Right cardiac atrium (tissue), 5 donors: ENCODE measurements at places on chromosomes 6 and 20. TPM values are rescaled to one million over a fixed set of nuclear protein-coding genes. Genes with fewer than 3 reads are reported as not detected.

GRCh38 chr6:5151360-5151954 lies 66.3 kb downstream of the PPP1R3G start:
- DNase-seq = no peak

GRCh38 chr6:28816339-28816908 lies 107.4 kb downstream of the TRIM27 start:
- DNase-seq = no peak

DNA sequence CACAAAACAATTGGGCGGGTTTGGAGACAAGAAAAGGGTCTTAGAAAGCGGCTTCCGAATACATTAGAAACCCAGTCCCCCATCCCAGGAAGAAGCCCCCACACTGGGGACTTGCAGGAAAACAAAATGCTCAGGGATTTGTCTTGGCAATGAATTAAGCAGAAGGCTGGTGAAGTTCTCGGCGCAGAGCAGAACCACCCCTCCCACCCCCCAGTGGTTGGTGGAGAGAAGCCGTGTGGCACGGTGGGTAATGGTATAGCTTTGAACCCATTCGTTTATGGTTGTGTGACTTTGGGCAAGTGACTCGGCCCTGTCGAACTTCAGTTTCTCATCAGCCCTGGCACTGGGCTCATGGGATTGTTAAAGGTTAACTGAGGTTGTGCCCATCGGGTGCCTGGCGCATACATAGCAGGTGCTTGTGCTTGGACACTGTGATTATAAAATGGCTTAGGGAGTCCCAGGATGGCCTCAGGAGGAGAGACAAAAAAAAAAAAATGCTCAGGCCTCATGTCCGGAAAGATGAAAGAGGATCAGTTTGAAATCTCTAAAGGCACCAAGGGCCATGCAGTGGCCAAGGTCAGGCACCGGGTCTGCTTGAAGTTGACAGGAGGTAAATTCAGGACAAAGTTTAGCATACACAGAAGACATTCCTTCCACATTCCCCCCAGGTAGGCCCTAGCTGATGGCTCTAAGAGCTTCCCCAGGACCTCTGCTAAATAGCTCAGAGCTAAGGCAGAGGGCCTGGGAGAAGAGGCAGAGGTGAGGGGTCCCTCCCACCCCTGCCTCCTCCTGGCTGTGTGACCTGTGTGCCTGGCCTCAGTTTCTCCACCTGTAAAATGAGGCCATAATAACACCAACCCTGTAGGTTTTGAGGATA lies 120.1 kb upstream of the PTPN1 start:
- no peak for DNase-seq

DNA sequence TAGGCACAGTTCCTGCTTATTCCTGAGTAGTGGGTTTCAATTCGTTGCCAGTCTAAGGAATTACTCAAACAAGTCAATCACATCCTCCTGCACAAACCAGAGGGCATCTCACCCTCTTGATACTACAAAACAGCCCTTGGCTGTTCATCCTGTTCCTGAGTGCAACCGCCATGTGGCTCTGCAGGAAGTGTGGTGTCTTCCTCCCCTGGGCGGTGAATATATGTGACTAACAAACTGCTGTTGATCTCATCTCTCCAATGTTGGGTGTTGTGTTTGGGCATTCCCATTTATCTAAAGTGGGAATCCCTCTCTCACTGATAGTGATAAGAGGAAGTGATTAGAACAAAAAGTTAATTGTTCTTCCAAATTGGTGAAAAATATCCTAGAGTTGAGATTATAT lies 163.0 kb downstream of the TBX18 start:
- no peak for DNase-seq

GRCh38 chr6:105991561-105992314 lies 94.4 kb upstream of the PRDM1 start:
- no peak for DNase-seq

GRCh38 chr20:60583741-60584140 lies 625.5 kb downstream of the CDH26 start:
- DNase-seq = no peak

DNA sequence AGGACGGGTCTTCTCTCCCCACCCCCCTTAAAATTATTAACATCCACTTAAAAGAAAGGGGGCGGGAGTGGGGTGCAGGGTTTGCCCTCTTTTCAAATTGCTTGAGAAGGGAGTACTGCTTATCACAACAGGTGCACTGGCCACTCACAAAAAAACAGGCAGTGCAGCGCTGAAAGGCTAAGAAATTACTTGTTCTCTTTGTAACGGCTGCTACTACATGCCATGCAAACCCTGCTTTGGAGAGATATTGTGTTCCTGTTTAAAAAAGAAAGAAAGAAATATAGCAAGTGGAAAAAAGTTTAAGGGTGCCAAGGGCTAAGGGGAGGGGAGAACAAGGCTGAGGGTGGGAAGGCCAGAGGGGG lies 312.7 kb upstream of the JARID2 start:
- DNase-seq = no peak

DNA sequence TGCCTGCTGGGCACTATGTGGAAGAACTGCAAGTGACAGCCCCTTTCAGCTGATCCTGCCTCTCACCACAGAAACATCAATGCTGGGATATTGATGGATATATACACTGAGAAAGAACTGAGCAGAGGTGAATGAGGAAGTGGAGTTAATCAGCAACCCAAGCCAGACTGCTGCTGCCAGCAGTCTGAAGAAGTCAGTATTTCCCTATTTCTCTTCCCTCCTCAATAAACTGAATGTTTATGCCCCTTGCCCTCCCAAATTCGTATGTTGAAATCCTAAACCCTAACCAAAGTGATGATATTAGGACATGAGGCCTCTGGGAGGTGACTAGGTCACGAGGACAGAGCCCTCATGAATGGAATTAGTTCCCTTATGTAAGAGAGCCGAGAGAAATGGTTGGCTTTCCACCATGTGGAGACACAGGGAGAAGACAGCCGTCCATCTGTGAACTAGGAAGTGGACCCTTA lies 76.3 kb downstream of the CDK19 start:
- no peak for DNase-seq

DNA sequence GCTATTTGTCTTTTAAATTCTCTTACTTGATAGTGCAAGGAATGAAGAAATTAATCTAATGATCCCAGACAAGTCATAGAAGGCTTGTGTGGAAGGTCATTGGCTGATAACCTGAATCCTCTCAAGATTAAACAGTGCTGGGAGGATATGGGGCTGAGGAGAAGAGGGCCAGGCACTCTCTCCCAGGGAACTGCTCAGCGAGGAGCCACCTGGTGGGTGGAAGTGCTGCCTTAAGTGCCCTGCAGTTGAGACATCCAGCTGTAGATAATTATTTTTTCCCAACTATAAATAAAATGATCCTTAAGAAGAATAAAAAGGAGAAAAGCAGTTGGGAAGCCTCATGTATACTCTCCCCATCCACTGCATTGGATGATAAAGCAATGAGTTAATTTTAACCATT lies 47.9 kb downstream of the BTBD3 start:
- DNase-seq = no peak

DNA sequence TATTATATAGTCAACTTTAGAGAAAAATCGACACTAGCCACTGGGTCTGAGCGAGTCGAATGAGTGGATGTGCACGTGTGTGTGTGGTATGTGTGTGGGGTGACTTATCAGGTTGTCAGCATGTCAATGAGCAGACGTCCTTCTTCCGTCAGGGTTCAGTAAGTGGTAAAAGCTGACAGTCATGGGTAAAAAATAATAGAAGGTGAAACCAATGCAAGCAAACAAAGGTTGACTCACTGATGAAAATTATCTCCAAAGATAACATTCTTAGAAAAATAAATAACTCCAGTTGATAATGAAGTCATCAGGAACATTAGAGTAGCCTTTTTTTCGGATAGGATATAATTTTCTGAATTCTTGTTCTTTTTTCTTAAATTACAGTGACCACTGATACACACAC lies 243.8 kb upstream of the FOXQ1 start:
- no peak for DNase-seq

DNA sequence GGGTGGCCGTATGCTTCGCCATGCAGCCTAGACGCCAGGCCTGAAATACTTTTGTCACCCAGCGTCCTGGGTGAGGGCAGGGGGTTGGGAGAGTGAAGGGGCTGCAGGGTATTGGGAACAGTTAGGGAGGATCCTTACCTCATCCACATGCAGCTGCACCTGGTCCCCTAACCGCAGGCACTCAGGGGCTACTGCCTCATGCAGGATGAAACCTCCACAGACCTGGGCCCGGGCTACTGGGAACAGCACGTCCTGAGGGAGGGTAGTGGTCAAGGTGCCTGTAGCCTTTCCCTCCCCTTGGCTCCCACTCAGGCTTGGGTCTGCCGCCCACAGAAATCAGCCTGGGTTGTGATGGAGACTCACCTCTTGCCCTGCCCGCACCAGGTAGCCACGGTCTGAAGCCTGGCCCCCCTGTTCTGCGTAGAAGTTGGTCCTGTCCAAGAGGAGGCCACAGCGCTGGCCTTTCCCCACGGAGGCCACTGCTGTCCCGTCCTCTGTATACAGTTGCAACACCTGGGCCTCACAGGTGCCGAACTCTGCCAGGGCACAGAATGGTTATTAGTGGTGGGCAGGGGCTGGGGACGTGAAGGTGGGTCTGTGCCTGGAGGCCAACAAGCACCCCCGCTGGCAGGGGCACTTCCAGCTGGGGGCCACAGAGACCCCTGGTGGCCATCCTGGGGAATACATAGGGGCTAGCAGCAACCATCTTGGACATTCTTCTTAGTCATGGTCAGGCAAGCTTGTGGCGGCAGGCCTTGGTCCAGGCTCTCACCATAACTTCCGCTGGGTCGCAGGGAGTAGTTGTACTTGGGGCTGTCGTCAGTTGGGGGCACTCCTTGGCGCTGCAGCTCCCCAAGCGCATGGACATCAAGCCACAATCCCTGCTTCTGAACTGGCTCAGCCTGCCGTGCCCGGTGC lies 8.6 kb downstream of the AARS2 start:
- DNase-seq = no peak

GRCh38 chr20:63546956-63547724 lies 409 bp downstream of the SRMS start:
- DNase-seq = no peak

DNA sequence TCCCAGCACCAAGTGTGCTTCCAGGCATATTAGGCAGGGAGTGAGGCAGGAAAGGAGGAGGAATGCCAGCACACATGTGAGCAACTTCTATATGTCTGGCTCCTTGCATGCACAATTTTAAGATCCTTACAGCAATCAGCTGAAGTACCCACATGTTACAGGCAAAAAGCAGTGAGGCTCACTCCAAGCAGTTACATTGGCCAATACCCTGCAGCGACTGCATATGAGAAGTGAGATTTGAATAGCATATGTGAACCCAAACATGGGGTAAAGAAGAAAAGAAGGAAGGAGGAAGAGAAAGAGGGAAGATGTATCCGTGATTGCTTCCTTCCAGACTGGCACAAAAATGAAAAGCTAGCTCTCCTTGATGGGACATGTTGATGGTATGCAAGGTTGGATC lies 193.6 kb downstream of the PTPRT start:
- DNase-seq = no peak

DNA sequence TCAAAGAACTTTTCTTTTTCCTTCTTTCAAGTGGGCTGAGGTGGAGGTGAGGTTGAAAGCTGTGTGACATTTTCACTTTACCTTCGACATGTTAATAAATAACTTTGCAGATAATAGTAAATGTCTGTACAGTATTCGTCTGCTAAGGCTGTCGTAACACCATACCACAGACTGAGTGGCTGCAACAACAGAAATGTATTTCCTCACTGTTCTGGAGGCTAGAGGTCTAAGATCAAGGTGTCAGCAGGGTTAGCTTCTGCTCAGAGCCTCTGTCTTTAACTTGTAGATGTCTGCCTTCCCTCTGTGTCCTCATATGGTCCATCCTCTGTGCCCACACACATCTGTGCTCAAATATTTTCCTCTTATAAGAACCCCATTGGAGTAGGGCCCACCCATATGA lies 14.9 kb downstream of the PHACTR2 start:
- no peak for DNase-seq

DNA sequence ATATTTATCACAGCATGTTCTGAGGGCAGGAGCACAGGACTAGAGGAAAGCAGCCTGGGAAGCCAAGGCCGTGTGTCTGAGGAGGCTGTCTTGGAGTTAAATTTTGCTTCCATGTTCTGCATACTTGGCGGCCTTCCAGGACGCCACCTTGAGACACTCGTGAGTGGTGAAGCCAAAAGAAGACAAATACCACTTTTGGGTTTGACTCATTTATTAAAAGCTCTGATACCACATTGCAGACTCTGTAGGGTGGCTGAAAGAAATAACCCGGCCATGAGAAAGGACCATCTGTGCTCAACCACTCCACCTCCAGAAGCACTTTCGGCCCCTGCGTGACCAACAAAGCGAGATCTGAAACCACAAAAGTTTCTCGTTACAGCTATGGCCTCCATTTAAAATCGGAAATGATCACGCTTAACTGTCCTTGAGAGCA lies 120.0 kb downstream of the TMEM242 start:
- DNase-seq = no peak

DNA sequence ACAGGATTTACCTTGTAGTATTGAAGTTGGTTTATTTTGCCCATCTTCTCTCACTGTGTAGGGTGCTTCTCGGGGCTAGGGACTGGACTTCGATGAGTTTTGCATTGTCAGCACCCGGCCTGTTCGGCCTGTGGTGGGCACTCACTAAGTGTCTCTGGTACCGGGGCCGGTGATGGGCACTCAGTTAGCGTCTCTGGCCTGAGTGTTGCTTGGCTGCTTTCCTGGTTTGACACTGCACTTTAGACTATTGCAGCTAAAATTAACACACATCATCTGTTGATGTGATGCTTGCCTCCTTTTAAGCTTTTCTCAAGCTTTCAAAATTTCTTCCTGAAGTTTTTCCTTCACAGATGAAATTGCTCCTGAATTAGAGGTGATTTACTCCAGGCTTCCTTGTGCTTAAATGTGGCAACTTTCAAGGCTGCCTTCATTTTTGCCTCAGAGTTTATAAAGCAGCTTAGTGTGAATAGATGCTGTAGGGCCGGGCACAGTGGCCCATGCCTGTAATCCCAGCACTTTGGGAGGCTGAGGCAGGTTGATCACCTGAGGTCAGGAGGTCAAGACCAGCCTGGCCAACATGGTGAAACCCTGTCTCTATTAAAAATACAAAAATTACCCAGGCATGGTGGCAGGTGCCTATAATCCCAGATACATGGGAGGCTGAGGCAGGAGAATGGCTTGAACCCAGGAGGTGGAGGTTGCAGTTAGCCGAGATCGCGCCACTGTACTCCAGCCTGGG lies 41.7 kb upstream of the TULP4 start:
- DNase-seq = no peak

GRCh38 chr6:101876431-101876830 lies 482.9 kb downstream of the GRIK2 start:
- DNase-seq = no peak

GRCh38 chr20:61855286-61855685 lies 210.4 kb downstream of the TAF4 start:
- peak; percentile 0 for DNase-seq

- no peak for DNase-seq
Observed at GRCh38 chr6:127514179-127514772, 4.9 kb downstream of the MTCL3 start.

Gene GZF1
- total RNA-seq = 20.6 TPM

Gene KCNK15
- total RNA-seq = 1.2 TPM

Gene AVP
- total RNA-seq = not detected

Gene TSHZ2
- 6.9 TPM for total RNA-seq

Gene LAMA5
- 88.6 TPM for total RNA-seq

Gene OR12D3
- total RNA-seq = not detected

Gene DUSP15
- 8.3 TPM for total RNA-seq

Gene WFDC10B
- total RNA-seq = not detected

Gene PEDS1
- total RNA-seq = 20.6 TPM

Gene NKX2-2
- not detected for total RNA-seq
